ENCODE measurements at places on chromosomes 2 and 18.

DNA sequence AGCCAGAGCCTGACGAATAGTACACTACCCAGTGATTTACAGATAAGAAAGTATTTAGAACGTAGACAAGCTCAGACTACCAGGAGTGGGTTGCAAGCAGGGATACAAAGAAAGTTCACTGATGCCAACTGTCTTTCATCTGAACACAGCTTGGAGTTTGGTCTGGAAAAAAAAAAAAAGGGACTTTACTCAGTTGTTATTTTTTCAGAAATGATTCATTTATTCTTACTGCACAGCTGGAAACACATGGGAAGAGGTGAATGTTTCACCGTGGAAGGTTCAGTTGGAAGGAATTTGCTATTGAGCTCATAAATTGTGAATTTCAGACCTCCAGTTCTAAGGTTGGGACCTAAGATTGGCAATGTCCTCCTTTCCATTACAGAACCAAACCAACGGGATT, 259.7 kb downstream of the ETAA1 start:
- no peak for DNase-seq

GRCh38 chr18:74373428-74373827, 57.8 kb downstream of the C18orf63 start:
- no peak for DNase-seq

- DNase-seq, result no peak
These were observed 27.3 kb upstream of the KCNG2 start for GRCh38 chr18:79770501-79770815.

GRCh38 chr2:239730897-239731296, 294.2 kb downstream of the NDUFA10 start:
- DNase-seq, result no peak

DNA sequence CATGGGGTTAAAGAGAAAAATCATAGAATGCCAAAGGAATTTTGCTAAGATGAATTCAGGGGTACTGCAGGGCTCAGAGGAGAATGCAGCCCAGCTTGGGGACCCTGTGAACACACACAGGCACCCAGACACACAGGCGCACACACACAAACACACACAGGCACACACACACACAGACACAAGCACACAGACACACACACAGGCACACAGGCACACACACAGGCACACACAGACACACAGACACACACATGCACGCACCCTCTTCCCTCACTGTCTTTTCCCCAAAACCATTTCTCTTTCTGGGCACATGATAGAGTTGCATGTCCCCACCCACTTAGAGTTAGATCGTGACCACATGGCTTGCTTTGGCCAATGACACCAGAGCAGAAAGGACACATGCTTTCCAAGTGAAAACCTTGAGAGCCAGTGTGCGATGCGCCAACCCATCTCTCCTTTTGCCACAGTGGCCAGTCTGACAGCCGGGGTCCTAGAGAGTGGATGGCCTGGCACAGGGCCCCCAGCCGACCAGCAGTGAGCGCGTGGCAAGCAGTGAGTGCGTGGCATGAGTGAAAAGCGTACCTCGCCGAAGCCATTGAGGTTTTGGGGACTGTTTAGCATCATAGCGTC, 163.3 kb downstream of the KLHL29 start:
- no peak for DNase-seq

- peak; percentile 87 for DNase-seq
These were observed 33.6 kb upstream of the PTMA start for GRCh38 chr2:231674587-231675338.

- DNase-seq, result no peak
These were observed 18.4 kb downstream of the PREPL start for GRCh38 chr2:44342854-44343253.

GRCh38 chr2:198129609-198130008, 325.2 kb downstream of the PLCL1 start:
- no peak for DNase-seq

DNA sequence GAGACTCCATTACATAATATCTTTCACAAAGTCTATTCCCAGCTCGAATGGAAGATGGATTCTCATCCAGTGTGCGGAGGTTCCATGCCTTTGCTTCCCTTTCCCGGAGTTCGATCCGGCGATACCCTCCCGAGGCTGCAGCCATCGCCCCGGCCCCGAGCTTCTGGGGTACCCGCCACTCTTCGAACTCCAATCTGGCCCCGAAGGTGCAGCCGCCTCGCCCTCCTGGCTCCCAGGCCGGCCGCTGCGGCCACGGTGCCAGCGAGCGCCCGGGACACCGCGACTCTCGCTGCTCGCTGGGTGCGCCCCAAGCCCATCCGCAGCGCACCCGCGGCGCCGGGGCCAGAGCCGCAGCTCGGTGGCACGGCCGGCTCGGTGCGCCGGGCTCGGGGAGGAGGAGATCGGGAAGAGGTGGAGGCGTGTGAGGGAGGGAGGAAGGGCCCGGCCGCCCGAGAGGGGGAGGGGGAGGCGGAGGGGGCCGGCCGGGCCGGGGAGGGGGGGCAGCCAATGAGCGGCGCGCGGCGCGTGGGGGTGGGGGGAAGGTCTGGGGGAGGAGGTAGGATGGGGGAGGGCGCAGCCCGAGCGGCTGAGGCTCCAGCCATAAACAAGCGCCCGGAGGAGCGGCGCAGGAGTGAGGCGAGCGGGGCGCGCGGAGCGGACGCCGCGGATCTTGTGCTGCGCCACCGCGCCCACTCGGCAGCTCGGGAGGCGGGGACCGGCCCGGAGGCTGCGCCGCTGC, at the start of gene CRIM1:
CRIM1 (plus strand) TSS at position 628 of the 739 bp plus-strand sequence. CDS start 515 bp downstream, outside the sequence.
- peak; percentile 20 for DNase-seq

GRCh38 chr2:28280619-28281018, 112.0 kb upstream of the FOSL2 start:
- no peak for DNase-seq

GRCh38 chr2:42872721-42873120, 80.3 kb upstream of the HAAO start:
- no peak for DNase-seq

- DNase-seq, result no peak
These were observed 225.8 kb downstream of the NCKAP5 start for GRCh38 chr2:133342286-133343017.

GRCh38 chr18:22559414-22560274, 141.9 kb upstream of the CTAGE1 start:
- peak; percentile 2 for DNase-seq

GRCh38 chr2:7270011-7270431, 352.8 kb downstream of the RNF144A start:
- DNase-seq, result no peak

GRCh38 chr2:21020031-21020667, 23.7 kb downstream of the APOB start:
- DNase-seq, result no peak

DNA sequence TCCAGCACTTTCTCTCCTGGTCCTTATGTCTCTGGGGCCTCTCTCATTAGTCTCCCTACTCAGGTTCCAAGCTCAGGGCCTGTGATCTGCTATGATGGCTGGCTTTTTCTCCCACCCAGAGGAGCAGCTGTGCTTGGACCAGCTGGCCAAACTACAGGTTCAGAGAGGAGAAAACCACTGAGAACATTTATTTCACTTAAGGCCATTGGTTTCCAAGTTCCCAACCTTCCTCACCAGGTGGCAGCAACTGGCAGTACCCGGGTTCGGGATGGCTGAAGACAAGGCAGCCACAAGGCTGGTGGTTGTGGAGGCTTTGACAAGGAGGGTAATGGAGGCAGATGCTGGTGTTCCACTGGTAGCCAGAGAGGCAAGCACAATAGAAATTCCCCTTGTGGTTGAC, 29.9 kb upstream of the SELENOI start:
- DNase-seq, result no peak

- DNase-seq, result no peak
These were observed 297.9 kb downstream of the EN1 start for GRCh38 chr2:118549503-118549902.

GRCh38 chr18:49207361-49207760, 253.1 kb downstream of the DYM start:
- DNase-seq, result no peak

- DNase-seq, result peak; percentile 37
These were observed 1.3 kb upstream of the ACKR3 start for GRCh38 chr2:236568068-236568921.

DNA sequence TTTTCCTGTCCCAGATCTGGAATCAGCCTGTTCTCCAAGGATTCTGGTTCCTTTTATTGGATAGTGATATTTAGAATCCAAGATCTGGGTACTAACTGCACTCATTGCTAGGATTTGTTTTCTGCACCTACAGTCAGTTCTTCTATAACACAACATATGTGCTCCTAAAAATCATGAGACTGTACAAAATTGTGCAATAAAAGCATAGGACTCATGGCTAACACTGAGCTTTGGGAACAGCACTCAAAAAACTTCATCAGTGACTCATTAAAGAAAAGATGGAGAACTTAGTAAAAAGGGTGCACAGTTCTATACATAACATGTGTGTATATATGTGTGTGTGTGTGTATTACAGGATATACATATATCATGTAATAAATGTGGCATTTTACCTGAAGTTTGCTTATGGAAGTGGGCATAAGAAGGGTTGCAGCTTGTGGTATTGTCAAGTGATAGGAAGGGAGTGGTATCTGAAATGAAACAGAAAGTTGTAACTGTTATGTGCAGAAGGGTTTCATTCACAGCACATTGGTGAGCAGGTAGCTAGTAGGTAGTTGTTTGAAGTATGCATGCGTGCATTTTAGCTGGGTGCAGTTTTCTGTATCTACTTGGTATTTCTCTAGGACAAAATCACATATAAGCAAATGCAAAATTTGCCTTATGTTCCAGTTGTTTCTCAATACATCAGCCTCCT, 5.9 kb upstream of the SCYGR2 start:
- DNase-seq, result no peak

GRCh38 chr18:78765637-78766281, 213.9 kb upstream of the SALL3 start:
- no peak for DNase-seq

DNA sequence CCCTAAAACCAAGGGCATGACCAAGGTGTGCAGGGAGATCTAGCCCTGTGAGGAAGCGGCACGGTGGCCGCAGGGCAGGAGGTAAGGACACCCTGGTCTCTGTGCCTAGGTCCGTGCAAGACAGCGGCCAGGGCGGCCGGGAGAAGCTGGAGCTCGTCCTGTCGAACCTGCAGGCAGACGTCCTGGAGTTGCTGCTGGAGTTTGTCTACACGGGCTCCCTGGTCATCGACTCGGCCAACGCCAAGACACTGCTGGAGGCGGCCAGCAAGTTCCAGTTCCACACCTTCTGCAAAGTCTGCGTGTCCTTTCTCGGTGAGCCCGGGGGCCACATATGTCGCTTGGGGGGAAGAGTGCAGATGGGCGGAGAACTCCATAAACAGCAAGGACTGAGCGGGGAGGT, 235.4 kb downstream of the ATAD2B start:
- no peak for DNase-seq

DNA sequence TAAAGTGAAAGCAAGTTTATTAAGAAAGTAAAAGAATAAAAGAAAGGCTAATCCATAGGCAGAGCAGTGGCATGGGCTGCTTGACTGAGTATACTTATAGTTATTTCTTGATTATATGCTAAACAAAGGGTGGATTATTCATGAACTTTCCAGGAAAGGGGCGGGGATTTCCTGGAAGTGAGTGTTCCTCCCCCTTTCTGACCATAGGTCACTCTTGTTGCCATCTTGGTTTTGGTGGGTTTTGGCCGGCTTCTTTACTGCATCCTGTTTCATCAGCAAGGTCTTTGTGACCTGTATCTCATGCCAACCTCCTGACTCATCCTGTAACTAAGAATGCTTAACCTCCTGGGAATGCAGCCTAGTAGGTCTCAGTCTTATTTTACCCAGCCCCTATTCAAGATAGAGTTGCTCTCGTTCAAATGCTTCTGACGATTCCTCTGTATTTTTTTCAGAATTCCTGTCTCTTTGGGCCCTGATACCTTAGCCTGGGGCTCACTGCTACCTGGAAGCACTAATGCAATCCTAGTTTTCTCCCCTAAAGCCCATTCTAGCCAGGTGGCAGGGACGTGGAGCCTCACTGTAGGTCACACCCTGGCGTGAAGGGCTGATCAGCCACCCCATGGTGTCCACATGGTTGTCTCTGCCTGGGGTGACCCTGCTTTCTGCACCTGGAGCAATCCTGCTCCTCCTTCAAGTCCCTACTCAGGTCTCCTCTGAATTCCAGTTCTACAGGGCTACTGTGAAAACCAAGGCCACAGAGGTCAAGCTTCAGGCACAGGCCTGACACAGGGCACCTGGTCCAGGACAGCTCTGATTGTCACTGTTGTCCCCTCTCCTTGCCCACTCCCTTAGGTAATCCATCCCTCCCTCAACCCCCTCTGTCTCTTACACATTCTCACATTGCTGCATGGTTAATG, 6.0 kb upstream of the SLC35F6 start:
- DNase-seq, result no peak

GRCh38 chr2:170084820-170085491, 93.0 kb upstream of the MYO3B start:
- no peak for DNase-seq

- no peak for DNase-seq
These were observed 231.3 kb downstream of the BCL2 start for GRCh38 chr18:63088262-63088661.

GRCh38 chr2:171405546-171405945, 28.2 kb downstream of the METTL8 start:
- no peak for DNase-seq

- no peak for DNase-seq
These were observed 84.2 kb upstream of the RPE start for GRCh38 chr2:209918251-209918650.

DNA sequence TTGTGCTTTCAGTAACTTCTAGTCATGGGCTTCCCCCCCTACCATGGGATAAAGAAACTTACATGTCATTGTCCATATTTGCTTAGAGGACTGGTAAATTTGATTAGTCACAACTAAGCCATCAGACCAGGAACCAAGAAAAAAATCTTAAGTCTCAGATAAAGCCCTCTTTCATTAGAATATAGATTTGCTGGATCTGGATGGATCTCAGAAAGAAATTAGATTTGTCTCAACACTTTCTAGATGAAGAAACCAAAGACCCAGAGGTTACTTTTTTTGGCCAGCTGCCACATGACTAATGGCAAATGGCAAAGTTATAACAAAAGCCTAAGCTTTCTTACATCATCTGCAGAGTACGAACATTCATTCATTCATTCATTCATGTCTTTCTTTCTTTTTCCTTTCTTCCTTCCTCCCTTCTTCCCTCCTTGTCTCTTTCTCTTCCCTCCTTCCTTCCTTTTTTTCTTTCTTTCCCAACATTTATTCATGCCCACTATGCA, 60.2 kb downstream of the CDCA7 start:
- DNase-seq, result no peak

DNA sequence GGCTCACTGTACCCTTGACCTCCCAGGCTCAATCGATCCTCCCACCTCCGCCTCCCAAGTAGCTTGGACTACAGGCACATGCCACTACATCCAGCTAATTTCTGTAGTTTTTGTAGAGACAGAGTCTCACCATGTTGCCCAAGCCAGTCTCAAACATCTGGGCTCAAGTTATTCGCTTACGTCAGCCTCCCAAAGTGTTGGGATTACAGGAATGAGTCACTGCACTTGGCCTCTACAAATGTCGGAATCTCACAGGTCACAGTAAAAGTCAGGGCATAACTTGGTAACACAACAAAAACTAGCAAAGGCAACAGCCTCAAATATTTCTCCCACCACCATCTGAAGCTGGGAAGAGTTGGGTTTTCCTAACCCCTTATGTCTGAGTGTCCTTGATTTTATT, 25.3 kb downstream of the SCG2 start:
- no peak for DNase-seq

GRCh38 chr2:159904127-159904958, 106.3 kb upstream of the CD302 start:
- peak; percentile 50 for DNase-seq

All from bone marrow (tissue), 2 donors.